ENCODE measurements at places on chromosomes 13 and 19. TPM values are rescaled to one million over a fixed set of nuclear protein-coding genes. Genes with fewer than 3 reads are reported as not detected.

The ERICH6B gene
- total RNA-seq, result not detected

The ADGRE2 gene
- total RNA-seq, result 1.1 TPM

The TEX101 gene
- total RNA-seq, result not detected

The EXOC3L2 gene
- total RNA-seq, result not detected

The IGFLR1 gene
- total RNA-seq, result 1.6 TPM

The PCDH17 gene
- total RNA-seq, result 0.20 TPM

The COX6B2 gene
- not detected for total RNA-seq

The DCLK1 gene
- 38.9 TPM for total RNA-seq

The ANGPTL8 gene
- not detected for total RNA-seq

The ZNF728 gene
- total RNA-seq, result 0.39 TPM

The CCL25 gene
- total RNA-seq, result not detected

The SCGB2B2 gene
- total RNA-seq, result 0.20 TPM

The SPTBN4 gene
- total RNA-seq, result 0.37 TPM

The ZNF724 gene
- total RNA-seq, result 11.1 TPM

The KLK1 gene
- not detected for total RNA-seq

The ATP1A3 gene
- total RNA-seq, result not detected

The KIR3DL1 gene
- total RNA-seq, result not detected

The ZNF345 gene
- 1.8 TPM for total RNA-seq

The ZNF468 gene
- total RNA-seq, result 11.4 TPM

The KLK15 gene
- total RNA-seq, result not detected

The C13orf42 gene
- not detected for total RNA-seq

The KLHL1 gene
- total RNA-seq, result not detected

The KIR2DL4 gene
- not detected for total RNA-seq

The ZNF714 gene
- total RNA-seq, result 11.0 TPM

The TDRD12 gene
- total RNA-seq, result 0.20 TPM

The ADAMTS10 gene
- 1.2 TPM for total RNA-seq

The NCAN gene
- total RNA-seq, result under 0.01 TPM

The ZFP36 gene
- total RNA-seq, result 16.9 TPM

The ASPDH gene
- not detected for total RNA-seq

The COL5A3 gene
- 18.7 TPM for total RNA-seq

The SIGLEC8 gene
- total RNA-seq, result not detected

The TTYH1 gene
- not detected for total RNA-seq

The LILRB2 gene
- not detected for total RNA-seq

The CCDC124 gene
- total RNA-seq, result 28.7 TPM

The ZNF414 gene
- 2.9 TPM for total RNA-seq

The DHDH gene
- not detected for total RNA-seq

The ZNF723 gene
- not detected for total RNA-seq

The KLK14 gene
- not detected for total RNA-seq

The FAM83E gene
- total RNA-seq, result under 0.01 TPM

The TMEM255B gene
- 2.0 TPM for total RNA-seq

The EID2B gene
- 3.9 TPM for total RNA-seq

The SBNO2 gene
- 44.4 TPM for total RNA-seq

The BCAM gene
- 1.8 TPM for total RNA-seq

The HS6ST3 gene
- under 0.01 TPM for total RNA-seq

The CD320 gene
- total RNA-seq, result 47.8 TPM

The CGB2 gene
- not detected for total RNA-seq

The TMEM145 gene
- total RNA-seq, result 0.98 TPM

The CEACAM4 gene
- total RNA-seq, result not detected

The ZNF835 gene
- total RNA-seq, result 0.20 TPM

The EXOSC5 gene
- total RNA-seq, result 32.0 TPM

The LYL1 gene
- total RNA-seq, result 0.73 TPM

The MYO1F gene
- 0.73 TPM for total RNA-seq

The PRR22 gene
- total RNA-seq, result 0.78 TPM

Data from subcutaneous preadipocyte (primary cell).